Right cardiac atrium (tissue), 5 donors: ENCODE measurements at places on chromosomes 5 and 9. TPM values are rescaled to one million over a fixed set of nuclear protein-coding genes. Genes with fewer than 3 reads are reported as not detected.

DNA sequence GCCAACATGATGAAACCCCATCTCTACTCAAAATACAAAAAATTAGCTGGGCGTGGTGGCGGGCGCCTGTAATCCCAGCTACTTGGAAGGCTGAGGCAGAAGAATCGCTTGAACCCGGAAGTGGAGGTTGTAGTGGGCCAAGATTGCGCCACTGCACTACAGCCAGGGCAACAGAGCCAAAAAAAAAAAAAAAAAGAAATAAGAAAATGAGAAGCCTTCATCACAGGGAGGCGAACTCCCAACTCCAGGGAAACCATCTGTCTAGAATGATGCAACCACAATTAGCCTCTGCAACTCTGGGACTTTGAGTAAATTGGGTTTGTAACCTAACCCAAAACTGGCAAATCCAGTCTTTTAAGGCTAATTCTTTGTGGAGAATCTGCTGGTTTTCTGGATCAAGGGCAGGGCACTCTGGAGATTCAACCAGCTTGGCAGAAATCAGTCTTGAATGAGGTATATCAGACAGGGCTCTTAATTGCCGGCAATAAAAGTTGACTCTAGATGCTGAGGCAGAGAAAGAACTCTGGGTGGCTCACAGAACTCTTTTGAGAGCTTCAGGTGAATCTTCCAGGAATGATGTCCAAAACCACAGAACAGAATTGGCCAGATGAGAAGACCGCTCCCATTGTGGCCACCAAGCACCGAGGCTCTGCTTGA is 9.9 kb downstream of the S100Z start:
- DNase-seq: peak; percentile 23

GRCh38 chr5:9072701-9073100 is 473.2 kb downstream of the SEMA5A start:
- DNase-seq: no peak

- DNase-seq: no peak
Measured at GRCh38 chr9:120360046-120360445, 219.9 kb downstream of the CDK5RAP2 start.

The SH3GL2 gene
- not detected for total RNA-seq

- no peak for DNase-seq
Measured at GRCh38 chr9:120718316-120718715, 4.0 kb upstream of the MEGF9 start.

The C9orf153 gene
- 0.53 TPM for total RNA-seq

- DNase-seq: no peak
Measured at GRCh38 chr5:36040651-36041536, 25.8 kb downstream of the UGT3A2 start.

DNA sequence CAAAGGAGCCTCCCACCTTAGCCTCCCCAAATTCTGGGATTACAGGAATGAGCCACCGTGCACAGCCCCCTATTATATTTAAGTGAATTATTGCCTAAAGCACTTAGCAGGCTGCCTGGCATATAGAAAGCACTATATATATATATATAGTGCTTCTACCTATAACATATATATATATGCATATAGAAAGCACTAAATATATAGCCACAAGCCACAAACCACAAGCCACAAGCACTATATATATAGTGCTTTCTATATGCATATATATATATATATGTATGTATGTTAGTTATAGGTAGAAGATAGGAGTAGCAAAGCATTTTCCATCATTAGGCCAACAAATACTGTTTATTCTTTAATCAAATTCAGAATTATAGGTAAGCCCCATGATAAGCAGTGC is 185.8 kb downstream of the CWC27 start:
- no peak for DNase-seq

- DNase-seq: no peak
Measured at GRCh38 chr5:135240781-135241360, 158.2 kb downstream of the MACROH2A1 start.

DNA sequence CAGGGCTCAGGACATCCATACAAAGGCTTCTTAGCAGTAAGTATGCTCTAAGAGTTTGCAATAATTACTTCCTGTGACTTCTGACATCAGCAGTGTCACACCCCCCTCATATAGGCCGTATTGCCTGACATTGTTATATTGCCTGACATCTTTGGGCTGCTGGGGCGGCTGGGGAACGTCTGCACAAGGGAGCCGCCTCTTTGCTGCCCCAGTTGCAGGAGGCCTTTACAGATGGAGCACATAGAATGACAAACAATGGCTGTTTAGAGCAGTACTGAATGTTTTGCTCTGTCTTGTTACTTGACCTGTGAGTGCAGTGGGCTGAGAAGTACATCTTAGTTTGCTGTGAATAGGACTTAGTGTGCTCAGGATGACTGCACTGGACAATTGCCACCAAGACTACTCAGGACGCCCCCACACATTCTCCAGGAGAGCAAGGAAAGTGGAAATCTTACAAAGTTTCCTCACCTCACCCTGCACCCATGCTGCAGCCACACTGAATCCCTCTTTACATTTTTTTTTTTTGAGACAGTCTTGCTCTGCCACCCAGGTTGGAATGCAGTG is 65.4 kb upstream of the SPOCK1 start:
- DNase-seq: no peak

GRCh38 chr5:82793808-82794419 is 283.3 kb downstream of the TMEM167A start:
- DNase-seq: no peak

The SLC22A4 gene
- total RNA-seq: 6.5 TPM

DNA sequence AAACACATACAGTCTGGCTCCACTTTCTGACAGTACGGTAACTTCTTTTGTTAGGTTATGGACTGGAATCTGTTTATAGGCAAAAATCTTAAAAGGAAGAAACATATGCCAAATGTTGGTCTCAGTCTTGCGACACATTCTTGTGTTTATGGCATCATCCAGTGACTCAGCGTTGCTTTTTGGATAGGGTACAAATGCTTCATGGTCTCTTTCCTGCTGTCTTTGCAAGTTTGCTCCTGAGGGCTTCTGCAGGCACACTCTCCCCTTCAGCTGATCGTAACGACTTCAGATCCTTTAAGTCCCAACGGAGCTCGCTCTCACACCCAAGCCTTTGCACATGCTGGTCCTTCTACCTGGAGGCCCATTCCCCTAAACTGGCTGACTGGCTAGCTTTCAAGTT is 23.6 kb upstream of the TNFSF8 start:
- peak; percentile 20 for DNase-seq

- no peak for DNase-seq
Measured at GRCh38 chr5:138784590-138784989, 31.4 kb downstream of the CTNNA1 start.

DNA sequence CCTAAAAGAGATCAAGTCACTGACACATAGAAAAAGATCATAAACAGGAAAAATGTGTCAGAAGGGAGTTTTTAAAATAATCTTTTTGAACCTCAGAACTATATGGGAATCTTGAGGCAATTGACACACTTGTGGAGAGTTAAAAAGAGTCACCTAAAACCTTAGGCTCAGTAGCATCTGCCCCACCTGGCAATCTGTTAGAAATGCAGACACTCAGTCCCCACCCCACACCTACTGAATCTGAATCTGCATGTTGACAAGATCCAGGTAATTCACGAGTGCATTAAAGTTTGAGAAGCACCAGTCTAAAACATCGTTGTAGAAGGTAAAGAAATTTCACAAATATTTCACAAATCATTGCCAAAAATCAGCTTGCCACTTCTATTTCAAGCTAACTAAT is 388.3 kb downstream of the NR2F1-AS1 start:
- DNase-seq: no peak

The IL4 gene
- total RNA-seq: not detected

DNA sequence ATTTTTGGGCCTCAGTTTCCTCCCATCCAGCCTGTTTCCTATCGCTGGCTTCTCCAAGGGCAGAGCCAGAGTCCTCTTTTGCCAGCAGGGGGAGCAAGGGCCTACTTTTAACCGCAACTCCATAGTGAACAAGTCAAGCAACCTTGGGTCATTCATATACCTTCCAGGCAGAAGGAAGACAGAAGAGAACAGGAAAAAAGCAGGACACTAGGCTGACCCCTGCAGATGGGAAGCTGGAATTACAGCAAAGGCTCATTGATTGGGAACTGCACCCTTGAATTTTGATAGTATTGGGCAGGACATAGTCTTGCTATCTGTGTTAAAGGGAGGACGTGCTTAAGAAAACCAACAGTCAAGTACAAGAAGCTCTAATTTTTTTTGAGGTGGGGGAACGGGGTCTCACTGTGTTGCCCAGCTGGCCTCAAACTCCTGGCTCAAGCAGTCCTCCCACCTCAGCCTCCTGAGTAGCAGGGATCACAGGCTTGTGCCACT is 30.1 kb downstream of the QRFP start:
- DNase-seq: peak; percentile 79

DNA sequence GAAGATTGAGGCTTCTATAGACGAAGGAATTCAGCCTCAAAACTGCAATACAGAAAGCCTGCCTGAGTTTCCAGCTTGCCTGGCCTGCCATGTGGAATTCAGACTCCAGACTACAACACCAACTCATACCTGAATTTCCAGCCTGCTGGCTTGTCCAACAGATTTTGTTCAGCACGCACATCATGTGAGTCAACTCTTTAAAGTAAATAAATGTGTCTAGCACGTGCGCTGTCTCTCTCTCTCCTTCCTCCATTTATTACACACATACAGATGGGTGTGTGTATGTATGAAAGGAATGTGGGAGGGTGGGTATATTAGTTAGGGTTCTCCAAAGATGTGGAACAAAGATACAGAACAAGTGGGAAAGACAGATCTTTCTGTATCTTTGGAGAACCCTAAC is 82.4 kb upstream of the TAS2R1 start:
- no peak for DNase-seq

The PRSS3 gene
- not detected for total RNA-seq

The PCDHB15 gene
- 6.2 TPM for total RNA-seq

GRCh38 chr5:77960863-77961396 is 184.8 kb upstream of the TBCA start:
- no peak for DNase-seq

The ENDOG gene
- 65.6 TPM for total RNA-seq

GRCh38 chr5:175921061-175921730 is 46.9 kb downstream of the THOC3 start:
- no peak for DNase-seq

- DNase-seq: no peak
Measured at GRCh38 chr5:137633896-137634295, 102.0 kb downstream of the KLHL3 start.

DNA sequence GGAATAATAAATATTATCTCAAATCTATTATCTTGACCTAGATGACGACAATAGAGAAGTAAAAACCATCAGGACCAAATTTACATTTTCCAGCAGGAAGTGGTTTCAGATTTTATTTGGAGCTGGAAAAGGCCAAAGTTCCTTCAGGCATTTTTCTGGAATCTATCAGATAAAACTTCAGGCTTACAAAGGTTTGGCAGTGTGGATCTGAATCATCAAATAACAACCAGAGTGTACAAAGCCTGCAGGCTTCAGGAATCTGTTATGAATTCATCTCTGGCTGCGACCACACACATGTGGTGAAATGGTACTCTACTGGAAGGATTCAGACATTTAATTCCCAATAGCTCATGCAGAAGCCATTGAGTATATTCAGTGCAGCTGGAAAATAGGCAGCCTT is 726.4 kb upstream of the GRAMD2B start:
- no peak for DNase-seq

The SPAG8 gene
- total RNA-seq: 5.2 TPM

DNA sequence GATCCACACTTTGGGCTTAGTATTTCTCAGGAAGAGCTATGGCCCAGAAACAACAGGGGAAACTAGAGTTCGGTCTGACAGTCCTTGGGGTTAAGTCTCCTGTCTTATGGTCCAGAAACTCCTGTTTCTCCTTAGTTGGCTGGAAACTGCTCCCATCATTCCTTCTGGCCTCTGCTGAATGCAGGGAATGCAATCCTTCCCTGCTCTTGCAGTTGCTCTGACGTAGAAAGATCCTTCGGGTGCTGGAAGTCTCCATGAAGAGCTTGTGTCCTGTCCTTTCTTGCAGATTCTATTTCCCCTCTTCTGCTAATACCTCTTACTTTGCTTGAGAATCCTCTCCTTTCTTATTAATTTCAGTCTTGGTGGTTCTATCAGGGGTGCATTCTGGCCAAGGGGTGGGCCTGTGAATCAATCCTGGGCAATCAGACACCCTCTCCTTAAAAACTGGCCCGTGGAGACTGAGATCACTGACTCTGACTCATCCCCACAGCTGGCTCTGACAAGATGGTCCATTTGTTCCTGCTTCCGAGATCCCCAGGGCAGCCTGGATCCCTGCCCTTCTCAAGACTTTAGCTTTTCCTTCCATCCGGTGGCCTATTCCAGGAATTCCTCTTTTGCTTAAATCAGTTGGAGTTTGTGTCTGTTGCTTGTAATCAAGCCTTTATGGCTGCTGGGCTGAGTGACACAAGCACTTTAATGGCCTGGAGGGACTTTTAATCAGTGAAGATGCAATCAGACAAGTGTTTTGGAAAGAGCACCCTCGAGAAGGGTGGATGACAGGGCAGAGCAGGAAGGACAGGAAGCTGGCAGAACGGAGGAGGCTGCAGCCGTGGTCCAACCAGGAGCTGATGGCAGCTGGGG is 23.7 kb downstream of the PTGS1 start:
- DNase-seq: peak; percentile 72

- DNase-seq: peak; percentile 94
Measured at GRCh38 chr9:35489313-35490154, at the start of gene RUSC2. RUSC2 (plus strand) TSS chr9:35490111; CDS start chr9:35546522, 56,411 bp downstream.

- DNase-seq: no peak
Measured at GRCh38 chr5:76849419-76850291, at the start of gene S100Z. S100Z (plus strand) TSS chr5:76850014; CDS start chr5:76875360, 25,346 bp downstream.

DNA sequence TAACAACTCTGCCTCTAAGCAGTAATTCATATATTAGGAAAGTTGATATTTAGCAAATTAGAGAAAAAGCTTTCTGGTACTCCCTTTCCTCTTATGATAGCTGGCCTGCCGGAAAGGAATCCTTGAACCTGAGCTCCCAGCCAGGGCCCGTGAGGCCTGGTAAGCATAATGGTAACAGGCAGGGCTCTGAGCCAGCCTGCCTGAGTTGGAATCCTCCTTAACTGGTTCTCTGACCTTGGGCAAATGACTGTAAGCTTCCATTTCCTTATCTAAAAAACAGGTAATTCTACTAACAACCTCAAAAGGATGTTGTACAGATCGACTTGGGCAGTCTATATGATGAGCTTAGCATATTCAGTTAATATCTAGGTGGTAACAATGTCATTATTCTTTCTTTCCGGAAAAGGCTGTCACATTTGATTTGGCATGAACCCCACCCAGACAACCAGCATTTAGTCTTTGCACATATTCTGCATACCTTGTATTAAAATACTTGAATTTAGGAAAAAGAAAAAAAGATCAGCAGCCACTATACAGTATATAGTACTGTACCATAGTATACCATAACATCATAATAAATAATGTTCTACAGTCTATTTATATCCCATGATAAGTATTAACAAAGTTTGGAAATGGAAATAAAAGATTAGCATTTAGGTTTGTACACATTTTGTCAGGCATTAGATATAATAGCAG is 55.7 kb upstream of the MAP3K1 start:
- DNase-seq: no peak
